ENCODE measurements at places on chromosomes 5 and 9.
A peak's percentile ranks its signal among the peaks of the same experiment; 100 is the strongest.

- DNase-seq: no peak
These were observed 11.8 kb upstream of the TMC1 start for GRCh38 chr9:72509635-72510034.

GRCh38 chr5:95809414-95809960 is 13.0 kb downstream of the GLRX start:
- DNase-seq: no peak

DNA sequence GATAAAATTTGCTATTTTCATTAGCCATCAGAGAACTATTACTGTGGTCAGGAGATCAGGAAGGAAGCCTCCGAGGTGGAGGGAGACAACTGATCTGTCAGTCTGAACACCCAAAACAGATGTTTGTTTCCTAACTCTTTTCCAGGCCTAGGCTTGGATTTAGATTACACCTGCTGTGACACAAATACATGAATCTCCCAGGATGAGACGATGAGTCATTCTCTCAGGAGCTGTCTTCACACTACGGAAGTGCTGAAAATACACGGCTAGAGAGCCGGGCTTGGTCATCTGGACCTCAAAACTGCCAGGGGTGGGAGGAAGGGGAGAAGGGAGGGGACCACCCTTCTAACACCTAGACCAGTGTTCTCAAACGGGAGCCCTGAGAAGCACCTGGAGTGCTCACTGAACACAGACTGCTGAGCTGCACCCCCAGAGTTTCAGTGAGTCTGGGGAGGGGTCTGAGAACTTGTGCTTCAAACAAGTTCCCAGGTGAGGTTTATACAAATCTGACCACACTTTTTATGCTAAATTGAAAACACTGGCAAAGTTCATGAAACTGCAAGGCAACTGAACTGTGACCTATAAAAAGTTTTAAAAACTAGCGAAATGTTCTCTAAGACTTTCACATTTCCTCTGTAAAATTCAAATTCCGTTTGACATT is 80.3 kb upstream of the EQTN start:
- DNase-seq: no peak

GRCh38 chr5:147188200-147189108 is 46.4 kb upstream of the STK32A start:
- DNase-seq: peak; percentile 0

DNA sequence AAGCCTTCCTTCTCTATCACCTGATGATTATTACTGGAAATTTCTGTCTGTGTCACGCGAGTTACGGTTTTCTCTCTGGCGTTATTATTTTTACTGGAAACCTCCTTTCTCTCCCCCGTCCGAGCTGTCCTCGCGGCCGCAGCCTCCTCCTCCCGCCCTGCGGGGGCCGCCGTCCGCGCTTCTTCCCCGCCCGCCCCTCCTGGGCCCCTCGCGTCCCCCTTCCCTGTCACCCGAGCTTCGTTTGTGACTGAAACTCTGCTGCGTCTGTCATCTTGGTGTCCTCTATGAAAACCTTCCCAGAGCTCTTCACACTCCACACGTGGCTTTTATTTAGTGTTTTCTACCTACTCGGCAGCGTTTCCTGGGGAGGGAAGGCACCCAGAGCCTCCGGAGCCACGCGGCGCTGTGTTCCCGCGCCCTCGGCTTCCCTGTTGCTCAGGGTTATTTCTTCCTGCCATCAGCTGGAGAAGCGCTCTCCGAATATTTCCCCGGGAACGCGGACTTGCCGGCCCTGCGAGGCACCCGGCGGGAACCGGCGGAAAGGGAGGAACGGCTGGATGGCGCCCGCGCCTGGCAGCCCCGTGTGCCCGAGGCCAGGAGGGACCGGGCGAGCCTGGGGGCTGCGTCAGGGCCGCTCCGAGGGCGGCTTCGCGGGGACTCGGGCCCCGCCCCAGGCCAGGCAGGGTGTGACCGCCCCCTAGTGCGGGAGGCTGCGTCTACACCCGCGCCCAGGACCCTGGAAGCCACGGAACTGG is 33.9 kb downstream of the TRIP13 start:
- DNase-seq: no peak

- no peak for DNase-seq
These were observed 13.4 kb upstream of the FAM163B start for GRCh38 chr9:133622555-133622954.

DNA sequence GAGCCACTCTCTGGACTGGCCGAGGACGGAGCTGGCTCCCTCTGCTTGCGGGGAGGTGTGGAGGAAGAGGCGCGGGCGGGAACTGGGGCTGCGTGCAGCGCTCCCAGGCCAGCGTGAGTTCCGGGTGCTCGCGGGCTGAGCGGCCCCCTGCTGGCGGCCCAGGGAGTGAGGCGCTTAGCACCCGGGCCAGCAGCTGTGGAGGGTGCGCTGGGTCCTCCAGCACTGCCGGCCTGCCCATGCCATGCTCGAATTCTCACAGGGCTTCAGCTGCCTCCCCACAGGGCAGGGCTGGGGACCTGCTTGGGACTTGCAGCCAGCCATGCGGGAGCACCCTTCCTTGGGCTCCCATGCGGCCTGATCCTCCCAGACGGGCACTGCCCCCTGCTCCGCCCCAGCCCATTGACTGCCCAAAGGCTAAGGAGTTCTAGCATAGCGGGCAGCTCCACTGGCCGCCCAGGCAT is 416.9 kb downstream of the MRPS30 start:
- no peak for DNase-seq

DNA sequence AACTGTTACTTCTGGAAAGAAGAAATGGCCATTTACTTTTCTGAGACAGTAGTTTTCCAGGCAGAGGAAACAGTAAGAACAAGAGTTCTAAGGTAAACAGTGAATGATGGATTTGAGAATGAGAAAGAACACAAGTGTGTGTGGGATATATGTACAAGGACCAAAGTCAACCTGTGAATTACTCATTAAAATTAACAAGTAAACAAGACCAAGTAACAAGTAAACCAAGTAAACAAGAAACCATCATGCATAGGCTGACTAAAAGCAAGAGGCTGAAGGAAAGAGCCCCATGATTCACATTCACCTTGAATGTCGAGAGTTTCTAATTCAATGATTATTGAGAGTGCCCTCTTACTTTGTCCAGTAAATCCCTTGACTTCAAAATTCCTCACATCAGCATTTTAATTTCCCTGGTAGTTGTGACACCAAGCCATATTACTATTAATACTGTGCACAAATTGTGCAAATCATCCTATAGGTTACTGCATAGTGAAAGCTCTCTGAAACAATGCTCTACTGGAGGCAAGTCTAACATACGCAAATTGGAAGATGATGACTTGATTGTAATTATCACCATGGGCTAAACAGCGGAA is 9.8 kb upstream of the MARCOL start:
- DNase-seq: no peak

DNA sequence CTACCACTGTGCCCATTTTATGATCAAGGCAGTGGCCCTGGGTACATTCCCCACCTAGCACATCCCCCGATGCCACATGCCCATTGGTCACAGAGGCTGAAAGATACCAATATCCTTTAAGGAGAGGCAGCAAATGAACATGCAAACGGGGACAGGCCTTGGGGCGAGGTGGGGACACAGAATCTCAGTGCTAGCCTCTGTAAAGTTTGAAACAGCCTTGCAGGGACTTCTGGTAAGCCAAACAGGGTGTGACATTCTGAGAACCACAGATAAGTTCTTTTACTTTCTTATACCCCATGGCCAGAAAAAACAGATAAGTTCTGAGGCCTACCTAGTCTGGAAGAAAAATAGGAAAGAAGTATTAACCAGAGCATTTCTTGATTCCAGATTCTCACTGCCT is 60.5 kb downstream of the ACER2 start:
- DNase-seq: no peak

- DNase-seq: no peak
These were observed 831.7 kb downstream of the MTRR start for GRCh38 chr5:8700671-8701070.

GRCh38 chr9:5922192-5922591 is 31.5 kb downstream of the MLANA start:
- no peak for DNase-seq

DNA sequence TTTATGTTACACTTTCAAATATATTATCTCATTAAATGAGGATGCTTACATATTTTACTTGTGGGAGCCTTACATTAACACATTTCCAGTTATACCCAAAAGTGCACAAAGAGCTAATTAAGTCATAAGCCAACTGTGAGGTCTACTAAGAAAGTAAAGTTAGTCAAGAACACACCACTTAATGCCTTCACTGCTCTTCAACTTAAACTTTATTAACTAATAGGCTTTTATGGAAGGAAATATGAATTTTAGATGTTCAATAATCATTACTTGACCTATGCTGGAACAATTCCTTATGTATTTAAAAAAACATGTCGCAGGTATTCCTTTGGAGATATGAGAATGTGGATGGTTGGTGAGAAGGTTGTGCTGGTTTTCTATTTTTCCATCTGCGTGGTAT is 3.4 kb downstream of the ST8SIA4 start:
- no peak for DNase-seq

All from stimulated activated CD8-positive, alpha-beta memory T cell treated with anti-CD3 and anti-CD28 coated beads, Interleukin-7, amount 100 ng/mL, for 4 hours (primary cell).